ENCODE measurements at places on chromosomes 3 and 15. TPM values are rescaled to one million over a fixed set of nuclear protein-coding genes. Genes with fewer than 3 reads are reported as not detected.

PPP2R3A gene
- 2.5 TPM for total RNA-seq

IL16 gene
- 130 TPM for total RNA-seq

UBAP1L gene
- 4.8 TPM for total RNA-seq

OR5K4 gene
- not detected for total RNA-seq
